ENCODE measurements at places on chromosomes 13 and 19. TPM values are rescaled to one million over a fixed set of nuclear protein-coding genes. Genes with fewer than 3 reads are reported as not detected.

- no peak for DNase-seq
Observed at GRCh38 chr13:46374710-46375109, 12.3 kb downstream of the RUBCNL start.

DNA sequence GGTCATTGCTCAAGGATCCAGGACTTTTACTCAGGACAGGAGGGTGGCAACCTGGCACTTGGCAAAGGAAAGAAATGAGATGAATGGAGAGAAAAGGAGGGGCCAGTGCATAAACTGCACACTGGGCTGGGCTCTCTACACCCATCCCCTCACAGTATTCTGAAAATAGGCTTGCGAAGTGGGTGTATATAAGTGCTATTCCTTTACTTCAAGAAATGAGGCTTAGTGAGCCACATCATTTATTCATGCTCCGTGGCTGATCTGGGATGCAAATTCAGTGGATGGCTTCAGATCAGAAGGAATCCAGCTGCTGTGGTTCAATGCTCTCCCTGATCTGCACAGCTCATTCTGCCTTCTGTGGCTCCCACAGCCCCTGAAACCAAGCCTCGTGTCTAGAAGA, 297.7 kb downstream of the UQCRFS1 start:
- DNase-seq: no peak

DNA sequence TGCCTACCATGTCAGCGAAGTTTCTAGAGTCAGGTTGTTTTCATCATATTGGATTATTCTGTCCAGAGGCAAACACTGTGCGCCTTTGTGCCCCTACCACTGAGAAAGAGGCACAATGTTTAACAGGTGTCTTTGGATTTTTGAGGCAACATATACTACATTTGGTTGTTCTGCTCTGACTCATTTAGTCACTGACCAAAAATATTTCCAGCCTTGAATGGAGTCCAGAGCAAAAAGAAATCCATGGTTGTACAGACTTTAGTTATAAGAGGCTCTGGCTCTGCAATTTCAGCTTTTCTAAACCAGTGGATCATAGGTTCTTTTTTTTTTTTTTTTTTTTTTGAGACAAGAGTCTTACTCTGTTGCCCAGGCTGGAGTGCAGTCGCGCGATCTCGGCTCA, 35.7 kb downstream of the LACC1 start:
- no peak for DNase-seq

DNA sequence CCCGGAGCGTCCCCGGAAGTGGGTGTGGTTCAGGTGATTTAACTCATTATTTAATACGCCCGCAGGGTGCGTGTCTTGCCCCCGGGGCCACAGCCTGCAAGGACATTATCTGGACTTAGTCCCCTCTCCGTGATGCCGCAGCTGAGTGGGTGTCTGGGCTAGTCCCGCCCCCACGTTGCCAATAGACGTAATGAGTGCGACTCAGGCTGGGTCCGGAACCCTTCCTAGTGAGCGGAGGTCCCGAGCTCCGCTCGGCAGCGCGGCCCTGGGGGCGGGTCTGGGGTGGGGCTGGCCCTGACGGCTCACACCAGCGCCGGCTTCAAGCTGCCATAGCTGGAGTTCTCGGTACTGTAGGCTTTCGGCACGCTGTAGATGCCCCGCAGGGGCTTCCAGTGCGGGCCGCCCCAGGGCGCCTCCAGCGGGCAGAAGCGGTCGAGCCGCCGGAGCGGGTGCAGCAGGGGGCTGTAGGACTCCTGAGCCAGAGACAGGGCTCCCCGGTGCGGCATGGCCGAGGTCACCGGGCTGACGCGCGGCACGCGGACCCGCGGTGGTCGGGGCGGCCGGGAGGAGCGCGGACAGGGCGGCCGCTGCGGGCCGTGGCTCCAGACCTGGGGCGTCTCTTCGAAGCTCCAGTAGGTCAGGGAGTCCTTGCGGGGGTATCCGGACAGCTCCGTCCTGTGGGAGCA, 918 bp upstream of the LHB start:
- DNase-seq: peak; percentile 49

GRCh38 chr19:4593409-4593851, 33.9 kb upstream of the SEMA6B start:
- no peak for DNase-seq

DNA sequence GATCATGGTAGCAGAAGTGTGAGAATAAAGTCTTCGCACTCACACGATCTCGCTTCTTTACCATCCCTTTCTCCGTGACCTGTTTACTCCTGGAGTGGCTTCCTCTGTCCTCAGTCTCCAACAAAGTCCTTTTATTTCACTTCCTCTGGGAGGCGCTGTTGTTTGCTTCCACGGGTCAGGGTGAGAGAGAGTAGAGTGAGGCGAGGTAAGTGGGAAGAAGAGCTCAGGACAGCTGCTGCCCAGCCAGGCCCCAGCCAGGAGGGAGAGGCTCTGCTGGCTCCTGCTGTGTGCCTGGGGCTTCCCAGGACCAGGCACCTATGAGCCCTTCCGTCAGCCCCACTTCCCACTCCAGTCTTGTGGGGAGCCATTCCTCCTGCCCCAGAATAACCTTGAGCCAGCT, 242.1 kb downstream of the FGF9 start:
- DNase-seq: no peak

DNA sequence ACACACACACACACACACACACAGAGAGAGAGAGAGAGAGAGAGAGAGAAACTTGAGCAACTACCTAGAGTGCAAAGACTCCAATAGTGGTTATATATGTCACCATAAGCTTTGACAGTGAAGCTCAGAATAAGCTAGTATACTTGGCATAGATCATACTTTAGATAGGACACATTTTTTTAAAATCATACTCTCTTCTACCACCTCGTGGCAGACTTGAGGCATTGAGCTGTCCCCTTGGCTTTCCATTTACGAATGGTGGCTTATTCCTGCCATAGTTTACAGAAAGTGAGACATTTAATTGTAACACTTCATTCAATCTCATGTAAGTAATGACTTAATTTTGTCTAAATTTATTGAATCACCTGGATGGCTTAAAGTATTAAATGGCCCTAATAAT, 108.2 kb downstream of the EDNRB start:
- no peak for DNase-seq

- no peak for DNase-seq
Observed at GRCh38 chr13:52665325-52665724, 12.7 kb downstream of the SUGT1 start.

DNA sequence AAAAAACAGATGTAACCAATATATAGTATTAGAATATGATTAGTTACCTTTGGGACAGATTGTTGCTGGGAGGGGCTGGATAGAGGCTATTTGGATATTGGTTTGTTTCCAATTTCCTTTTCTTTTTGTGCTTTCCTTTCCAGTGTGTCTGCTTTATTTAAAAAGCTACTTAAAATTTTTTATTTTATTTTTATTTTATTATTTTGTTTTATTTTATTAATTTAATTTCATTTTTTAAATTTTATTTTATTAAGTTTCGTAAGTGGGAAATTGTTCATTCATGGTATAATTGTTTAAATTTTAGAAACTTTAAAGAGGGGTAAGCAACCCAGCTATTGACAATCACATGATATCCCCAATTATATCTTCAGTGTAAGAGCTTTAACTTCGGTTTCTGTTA, 2077.0 kb upstream of the PCDH20 start:
- DNase-seq: no peak

GRCh38 chr19:10074153-10074552, 12.0 kb upstream of the SHFL start:
- peak; percentile 22 for DNase-seq

The KCNC3 gene
- total RNA-seq: 23.7 TPM

The CYP4F2 gene
- not detected for total RNA-seq

The PAF1 gene
- 57.3 TPM for total RNA-seq

The SPTBN4 gene
- total RNA-seq: 0.69 TPM
